ENCODE measurements at places on chromosomes 6 and 20.

GRCh38 chr6:13027207-13027606, 301.1 kb downstream of the TBC1D7 start:
- no peak for DNase-seq

GRCh38 chr20:1121429-1121828, 3.0 kb downstream of the PSMF1 start:
- DNase-seq = no peak

GRCh38 chr20:17339000-17339399, 112.2 kb downstream of the PCSK2 start:
- DNase-seq = no peak

- no peak for DNase-seq
Measured at GRCh38 chr6:44176130-44176761, 17.6 kb downstream of the CAPN11 start.

DNA sequence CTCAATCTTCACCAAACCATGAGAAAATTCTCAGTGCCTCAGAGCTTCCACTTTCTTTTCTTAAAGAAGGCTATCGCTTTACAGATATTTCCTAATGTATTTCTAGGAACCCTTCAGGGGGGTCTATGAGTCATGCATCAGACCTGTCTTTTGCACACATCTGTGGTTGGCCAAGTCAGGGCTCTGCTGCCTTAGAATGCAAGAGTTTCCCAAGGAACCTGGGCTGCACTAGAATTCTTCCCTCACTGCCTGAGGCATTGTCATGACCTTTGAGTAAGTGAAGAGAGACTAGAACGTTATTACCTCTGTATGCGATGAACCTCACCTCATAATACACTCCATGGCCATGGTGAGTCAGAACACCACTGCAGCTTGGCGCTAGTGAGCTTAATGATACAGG, 365.0 kb upstream of the ID4 start:
- no peak for DNase-seq

- DNase-seq = no peak
Measured at GRCh38 chr6:150567380-150567779, 32.3 kb upstream of the PLEKHG1 start.

- DNase-seq = no peak
Measured at GRCh38 chr6:130697995-130698535, 129.1 kb upstream of the SMLR1 start.
